ENCODE measurements at places on chromosomes 5 and 9. TPM values are rescaled to one million over a fixed set of nuclear protein-coding genes. Genes with fewer than 3 reads are reported as not detected.

NPR2 gene
- 11.3 TPM for total RNA-seq

GPR151 gene
- total RNA-seq: 0.46 TPM

SPATA31D4 gene
- total RNA-seq: not detected

F2RL1 gene
- 3.0 TPM for total RNA-seq

All from diencephalon (tissue), 1 donor.